Vagina (tissue), 2 donors: ENCODE measurements at places on chromosomes 11 and 22. TPM values are rescaled to one million over a fixed set of nuclear protein-coding genes. Genes with fewer than 3 reads are reported as not detected.

- DNase-seq, result no peak
These were observed 218.3 kb upstream of the CTSC start for GRCh38 chr11:88555829-88556202.

SERPIND1 gene
- not detected for total RNA-seq

DNA sequence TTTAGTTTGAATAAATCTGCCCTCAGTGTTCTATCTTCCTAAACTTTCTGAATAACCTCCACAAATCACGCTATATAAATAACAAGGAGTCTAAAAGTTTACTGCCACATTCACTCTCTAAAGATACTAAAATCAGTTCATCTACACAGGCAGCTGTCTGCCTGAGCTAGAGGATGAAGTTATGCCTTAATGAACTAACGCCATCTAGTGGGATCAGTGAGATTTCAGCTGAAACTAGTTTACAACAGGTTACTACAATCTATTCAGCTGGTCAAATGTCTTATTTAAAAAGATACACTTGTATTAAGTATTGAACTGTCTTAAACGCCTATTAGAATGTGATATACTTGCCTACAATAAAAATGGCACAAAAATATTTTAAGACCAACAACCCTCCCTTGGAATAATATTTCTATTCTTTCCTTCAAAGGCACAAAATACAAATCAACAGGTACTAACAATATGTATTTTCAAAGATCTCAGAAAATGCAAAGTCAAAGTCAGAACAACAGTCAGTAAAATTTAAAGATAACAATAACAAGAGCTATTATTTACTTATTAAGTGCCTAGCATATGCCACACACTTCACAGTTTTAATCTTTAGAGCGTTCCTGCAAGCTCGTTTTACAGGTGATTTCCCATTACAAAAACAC, 84.1 kb downstream of the LARGE2 start:
- no peak for DNase-seq

GRCh38 chr22:48907591-48907990, 920.1 kb downstream of the BRD1 start:
- DNase-seq, result no peak

DNA sequence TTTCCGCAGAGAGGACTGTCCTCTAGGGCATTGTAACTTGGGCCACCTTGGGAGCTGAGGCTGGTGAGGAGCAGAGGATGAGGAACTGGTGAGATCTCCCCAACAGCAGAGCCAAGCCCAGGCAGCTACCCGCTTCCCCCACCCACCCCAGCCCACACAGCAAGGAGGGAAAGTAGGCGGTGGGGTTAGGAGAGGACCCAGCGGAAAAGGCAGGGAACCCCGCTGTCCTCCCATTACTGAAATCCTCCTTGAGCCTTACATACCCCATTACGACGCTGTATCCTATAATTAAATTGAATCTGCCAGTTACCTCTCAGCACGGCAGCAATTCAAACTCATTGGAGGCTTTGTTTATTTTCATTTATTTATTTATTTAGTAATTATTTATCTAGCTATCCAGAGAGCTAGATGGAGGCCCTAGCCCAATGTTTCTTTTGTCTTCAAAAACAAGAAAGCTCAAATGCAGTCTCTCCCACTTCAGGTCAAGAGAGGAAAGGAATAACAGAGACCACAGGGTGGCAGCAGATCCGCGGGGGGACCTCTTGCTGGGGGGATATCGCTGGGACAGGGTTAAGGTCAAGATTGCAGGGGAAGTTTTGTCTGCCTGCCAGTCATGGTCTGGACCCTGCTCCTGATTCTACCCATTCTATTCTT, 218.0 kb downstream of the ST3GAL4 start:
- no peak for DNase-seq

DNA sequence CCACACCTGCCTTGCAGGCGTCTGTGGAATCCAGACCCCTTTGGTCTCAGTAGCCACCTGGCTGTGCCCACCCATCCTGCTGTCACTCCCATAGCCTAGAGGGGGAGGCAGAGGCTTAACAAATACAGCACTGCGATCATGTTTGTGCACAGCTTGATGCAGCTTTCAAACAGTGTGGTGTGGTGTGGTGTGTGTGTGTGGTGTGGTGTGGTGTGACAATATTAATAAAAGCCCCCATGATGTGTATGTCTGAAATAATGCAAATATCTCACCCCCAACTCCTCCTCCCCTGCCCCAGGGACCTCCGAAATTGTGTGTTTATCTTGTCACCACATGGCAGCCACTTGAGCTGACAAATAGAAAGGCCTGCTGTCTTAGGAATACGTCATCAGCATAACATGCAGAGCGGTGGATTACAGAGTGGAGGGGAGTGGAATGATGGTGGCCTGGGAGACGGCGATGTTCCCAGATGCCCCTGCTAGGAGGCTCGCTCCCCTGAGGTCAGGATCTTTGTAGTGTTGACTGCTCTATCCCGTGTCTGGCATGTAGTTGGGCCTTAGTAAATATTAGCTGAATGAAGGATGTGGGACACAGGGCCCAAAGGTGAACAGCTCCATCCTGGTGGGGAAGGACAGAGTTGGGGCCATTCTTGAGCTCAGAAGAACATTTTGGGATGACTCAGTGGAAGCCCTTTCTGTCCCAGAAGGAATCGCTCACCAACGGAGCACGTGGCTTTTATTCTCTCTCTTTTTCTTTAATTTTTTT, 2.8 kb downstream of the PDXP start:
- DNase-seq, result no peak

FLRT1 gene
- total RNA-seq, result 0.49 TPM

- DNase-seq, result no peak
These were observed 169.5 kb downstream of the EFCAB6 start for GRCh38 chr22:43642319-43643206.

DNA sequence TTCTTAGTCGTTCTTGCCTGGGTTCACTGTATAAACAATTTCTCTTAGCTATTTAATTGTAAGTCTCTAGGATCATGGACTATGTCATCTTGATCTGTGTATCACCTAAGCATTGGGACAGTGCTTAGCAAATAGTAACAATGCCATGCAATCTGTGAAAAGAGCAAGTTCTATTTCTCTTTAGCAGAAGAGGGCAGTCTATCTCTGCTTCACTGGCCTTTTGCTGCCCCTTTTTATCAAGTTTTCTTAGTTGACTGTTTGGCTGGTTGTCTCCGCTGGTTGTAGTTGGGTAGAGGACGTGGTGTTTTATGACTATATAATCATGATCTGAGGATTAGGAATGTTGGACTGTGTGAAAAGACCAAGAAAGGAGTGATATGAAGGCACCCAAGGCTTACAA, 315.0 kb downstream of the JRKL start:
- no peak for DNase-seq

- DNase-seq, result no peak
These were observed 126.7 kb upstream of the B3GAT1 start for GRCh38 chr11:134538742-134539141.

GRCh38 chr11:75445315-75445953, 12.4 kb upstream of the KLHL35 start:
- no peak for DNase-seq

- no peak for DNase-seq
These were observed 21.0 kb upstream of the UBASH3B start for GRCh38 chr11:122634501-122634900.
